ENCODE measurements at places on chromosomes 6 and 20.

DNA sequence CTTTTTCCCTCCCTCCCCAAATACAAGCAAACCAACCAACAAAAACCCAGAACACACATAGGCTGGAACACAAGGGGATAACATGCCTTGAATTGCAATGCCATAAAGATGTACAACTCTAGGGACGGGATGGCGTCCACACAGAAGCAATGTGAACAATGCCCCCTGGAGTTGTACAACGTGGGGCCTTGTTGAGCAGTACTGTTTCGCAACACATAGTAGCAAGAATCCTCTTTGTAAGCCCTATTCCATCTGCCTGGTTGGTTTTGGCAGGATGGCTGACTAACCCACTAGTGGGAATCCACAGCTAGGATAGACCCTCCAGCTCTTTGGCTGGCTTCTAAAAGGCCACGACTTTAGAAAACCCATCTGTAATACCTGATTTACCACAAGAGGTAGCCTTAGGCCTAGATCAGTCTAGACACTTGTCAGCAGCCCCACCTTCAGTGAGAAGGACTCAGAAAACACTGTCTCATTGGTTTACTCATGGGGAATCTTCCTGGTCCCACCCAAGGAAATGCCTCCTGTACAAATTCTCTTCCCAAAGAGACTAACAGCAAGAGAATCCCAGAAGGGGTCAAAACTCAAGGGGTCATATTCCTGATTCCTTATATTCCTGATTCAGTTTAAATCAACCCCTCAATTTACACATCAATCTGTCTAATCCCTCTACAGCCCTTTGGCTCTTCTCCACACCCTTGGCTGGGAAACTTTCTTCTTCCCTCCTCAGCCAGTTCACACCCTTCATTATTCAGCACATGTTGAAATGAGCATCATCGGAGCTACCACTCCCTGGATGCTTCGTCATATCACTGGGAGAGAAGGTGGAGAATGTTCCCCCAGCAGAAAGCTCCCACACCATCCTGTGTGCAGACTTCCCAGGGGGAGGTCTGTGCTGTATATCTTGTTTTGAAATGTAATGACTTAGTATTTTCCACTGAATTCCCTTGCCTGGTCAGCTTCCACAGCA, 622.4 kb upstream of the FLRT3 start:
- no peak for DNase-seq

- peak; percentile 57 for DNase-seq
These were observed 118.0 kb downstream of the HFE start for GRCh38 chr6:26205161-26205624.

DNA sequence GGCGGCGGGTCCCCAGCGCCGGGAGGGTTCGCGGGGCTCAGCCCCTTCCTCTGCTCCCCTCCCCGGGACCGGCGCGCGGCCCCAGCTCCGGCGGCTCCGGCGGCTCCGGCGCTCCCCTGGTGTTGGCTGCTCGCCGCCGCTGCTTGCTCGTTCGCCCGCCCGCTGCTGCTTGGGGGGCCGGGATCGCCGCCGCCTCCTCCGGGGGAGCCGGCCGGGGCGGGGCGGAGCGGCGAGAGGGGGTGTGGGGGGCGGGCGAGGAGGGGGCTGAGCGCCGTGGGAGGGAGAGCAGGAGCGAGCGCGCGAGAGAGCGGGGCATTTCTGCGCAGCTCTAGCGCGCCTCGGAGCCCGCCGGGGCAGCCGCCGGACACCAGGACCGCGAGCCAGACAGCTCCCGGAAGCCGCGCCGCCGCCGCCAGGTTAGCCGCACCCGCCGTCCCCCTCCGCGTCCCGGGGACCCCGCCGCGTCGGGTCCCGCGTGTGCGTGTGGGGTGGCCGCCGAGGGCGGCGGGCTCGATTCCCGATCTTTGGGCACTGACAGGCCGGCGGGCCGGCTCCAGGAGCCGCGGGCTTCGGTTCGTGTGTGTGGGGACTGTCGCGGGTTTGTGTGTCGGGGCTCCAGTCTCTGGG, 62.0 kb upstream of the EPB41L1 start:
- no peak for DNase-seq

DNA sequence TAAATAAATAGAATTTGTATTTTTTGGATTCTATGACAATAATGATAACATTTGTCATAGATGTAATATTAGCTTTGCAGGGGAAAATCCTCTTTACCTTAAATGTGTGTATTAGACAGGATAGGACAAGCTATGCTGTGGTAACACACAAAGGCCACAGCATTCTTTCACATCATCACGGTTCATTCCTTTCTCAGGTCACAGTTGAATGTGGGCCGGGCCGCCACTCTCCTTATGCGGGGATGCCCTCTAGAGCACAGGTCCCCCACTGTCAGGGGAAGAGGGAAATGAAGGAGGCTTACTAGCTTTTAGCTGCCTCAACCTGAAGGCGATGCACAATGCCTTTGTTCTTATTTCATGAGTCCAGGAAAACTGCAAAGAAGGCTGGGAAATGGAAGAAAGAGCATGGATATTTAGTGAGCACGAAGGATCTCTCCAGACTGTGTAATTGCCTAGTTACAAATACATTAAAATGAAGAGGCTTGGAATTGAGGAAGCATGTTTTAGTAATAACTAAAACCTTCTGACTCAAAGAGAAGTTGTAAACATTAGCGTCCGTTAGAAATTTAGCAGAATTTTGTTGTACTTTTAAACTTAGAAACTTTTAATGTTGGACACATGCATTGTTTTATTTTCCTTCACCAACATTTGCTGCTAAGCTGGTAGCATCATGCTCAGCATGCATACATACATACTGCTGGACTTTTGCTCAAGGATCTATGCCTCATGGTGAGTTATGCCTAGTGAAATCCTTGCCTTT, 248.9 kb upstream of the FOXQ1 start:
- DNase-seq = no peak

- DNase-seq = no peak
These were observed 1100.6 kb upstream of the CITED2 start for GRCh38 chr6:140475086-140475485.

DNA sequence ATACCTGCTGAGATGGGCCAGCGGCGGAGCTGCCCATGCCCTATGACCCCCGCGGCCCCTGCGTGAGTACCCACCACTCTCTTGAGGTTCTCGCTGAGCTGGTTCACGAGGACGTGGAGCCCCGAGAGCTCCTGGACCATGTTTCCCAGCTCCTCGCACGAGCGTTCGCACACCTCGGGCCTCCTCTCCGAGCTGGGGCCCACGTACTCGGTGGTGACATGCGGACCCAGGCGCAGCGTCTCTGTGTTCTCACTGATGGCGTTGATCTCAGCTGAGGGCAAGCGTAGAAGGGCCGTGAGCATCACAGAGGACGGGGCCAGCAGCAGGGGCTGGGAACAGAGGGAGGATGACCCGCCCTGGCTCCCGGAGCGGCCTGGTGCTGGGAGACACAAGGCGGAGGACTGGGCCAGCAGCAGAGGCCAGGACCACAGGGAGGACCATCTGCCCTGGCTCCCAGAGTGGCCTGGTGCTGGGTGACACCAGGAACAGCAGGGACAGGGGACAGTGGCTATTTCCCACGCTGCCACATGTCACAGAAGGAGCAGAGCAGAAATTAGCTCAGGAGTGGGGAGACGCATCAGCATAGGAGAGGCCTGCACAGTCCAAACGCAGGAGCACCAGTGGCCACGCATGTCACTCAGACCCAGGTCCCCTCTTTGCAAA, 11.8 kb downstream of the THBS2 start:
- DNase-seq = no peak

DNA sequence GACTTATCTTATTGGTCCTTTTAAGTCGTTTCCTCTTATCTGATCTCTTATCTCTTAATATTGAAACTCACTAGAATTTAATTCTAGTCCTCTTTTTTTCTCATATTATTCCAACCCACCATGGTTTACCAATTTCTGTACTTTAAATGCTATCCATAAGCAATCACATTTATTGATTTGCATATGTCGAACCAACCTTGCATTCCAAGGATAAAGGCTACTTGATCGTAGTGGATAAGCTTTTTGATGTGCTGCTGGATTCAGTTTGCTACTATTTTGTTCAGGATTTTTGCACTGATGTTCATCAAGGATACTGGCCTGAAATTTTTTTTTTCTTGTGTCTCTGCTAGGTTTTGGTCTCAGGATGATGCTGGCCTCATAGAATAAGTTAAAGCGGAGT, 7.7 kb downstream of the DEFB125 start:
- no peak for DNase-seq

DNA sequence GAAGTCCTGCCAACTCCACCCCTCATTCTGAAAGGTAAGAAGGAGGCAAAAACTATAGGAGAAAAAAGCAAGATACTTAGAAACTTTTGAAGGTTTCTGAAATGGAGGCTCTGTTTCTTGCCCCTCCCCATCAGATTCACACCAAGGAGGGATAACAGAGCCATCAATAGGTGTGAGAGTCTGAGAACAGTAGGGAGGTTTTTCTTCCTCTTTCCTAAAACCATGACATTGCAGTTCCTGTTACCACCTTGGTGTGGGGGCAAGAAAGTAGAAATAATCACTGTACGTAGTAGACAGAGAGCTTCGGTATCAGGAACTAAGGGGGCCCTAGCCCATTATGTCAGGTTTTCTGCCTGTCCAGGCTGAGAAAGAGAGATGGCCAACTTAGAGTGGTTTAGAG, 333.3 kb upstream of the SYNCRIP start:
- no peak for DNase-seq

- no peak for DNase-seq
These were observed 42.8 kb upstream of the DYNLRB1 start for GRCh38 chr20:34473262-34473883.

DNA sequence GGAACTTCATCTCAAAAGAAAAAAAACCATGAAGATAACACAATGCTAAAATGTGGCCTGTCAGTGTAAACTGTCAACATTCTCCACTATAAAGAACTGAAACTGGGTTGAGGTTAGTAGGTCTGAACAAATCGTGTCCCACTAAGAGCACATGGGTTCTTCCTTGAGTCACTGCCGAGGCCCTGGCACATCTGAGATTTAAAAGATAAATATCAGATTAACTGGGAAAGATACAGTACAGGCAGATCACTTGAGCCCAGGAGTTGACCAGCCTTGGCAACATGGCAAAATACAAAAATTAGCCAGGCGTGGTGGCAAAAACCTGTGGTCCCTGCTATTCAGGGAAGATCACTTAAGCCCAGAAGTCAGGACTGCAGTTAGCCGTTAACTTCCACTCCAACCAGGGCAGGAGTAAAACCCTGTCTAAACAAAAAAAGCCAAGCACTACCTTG, 5.6 kb downstream of the EEF1A1 start:
- DNase-seq = no peak

DNA sequence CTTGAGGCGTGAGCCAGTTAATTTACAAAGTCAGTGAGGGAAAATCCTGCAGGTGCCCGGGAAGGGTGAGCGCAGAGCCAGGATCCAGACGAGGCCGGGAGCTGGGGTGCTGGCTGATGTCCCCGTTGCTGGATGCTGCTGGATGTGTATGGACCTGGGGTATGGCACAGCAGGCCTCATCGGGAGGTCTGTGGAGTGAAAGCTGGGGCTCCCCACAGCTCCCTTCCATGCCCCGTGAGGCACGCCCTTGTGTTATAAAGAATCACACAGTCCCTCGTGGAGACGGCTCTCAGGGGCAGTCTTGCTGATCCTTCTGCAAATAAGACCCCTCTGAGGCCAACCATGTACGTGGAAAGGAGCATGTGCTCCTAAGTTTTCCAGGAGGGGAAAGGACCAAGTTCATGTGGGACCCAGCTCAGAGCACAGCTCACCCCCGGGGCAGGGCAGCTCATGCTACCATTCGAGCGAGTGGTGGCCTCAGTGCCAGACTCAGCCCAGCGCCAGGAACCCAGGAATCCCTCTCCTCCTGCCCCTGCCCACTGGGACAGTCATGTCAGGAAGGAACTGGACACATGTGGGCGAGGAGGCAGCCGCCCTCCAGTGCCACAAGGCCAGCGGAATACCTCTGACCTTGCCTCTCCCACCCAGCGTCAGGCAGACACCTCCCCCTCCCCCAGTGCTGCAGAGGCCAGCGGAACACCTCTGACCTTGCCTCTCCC, 97.5 kb downstream of the CDH4 start:
- no peak for DNase-seq

DNA sequence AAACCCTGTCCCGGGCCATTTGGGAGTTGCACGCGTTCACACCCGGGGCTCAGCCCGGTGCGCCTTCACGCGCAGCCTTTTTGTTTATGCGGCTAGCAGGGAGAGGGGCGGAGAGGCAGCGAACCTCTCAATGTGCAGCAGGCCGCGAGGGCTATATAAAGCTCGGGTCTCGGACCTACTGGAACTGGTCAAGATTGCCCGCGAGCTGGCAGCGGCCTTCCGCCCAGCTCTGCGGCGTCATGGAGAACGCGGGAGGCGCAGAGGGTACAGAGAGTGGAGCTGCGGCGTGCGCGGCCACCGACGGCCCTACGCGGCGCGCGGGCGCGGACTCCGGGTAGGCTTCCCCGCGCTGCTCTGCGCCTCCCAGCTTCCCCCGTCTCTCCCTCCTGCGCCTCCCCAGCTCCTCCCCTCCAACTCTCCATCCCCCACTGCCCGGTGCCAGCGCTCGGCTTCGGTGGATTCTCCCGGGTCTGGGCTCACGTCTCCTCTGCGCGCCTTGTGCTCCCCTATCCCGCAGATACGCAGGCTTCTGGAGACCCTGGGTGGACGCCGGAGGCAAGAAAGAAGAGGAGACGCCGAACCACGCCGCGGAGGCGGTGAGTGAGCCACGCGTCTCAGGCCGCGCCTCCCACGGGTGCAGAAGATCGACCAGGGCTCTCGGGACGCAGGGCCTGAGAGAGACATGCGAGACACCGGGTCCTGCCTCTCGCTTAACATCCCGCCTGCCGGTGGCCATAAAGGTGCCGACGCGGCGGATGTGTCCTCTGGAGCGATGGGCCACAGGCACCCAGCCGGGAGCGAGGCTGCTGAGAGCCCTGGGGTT, at the start of gene RIPPLY2:
TSS of gene RIPPLY2 (plus strand) at position 183 of the 823 bp plus-strand sequence. CDS start at position 240, 57 bp downstream.
- DNase-seq = no peak

GRCh38 chr20:23165307-23165750, 79.2 kb upstream of the CD93 start:
- DNase-seq = no peak

GRCh38 chr20:14561741-14562221, 224.4 kb upstream of the FLRT3 start:
- DNase-seq = no peak

- no peak for DNase-seq
These were observed 21.5 kb downstream of the CST5 start for GRCh38 chr20:23857962-23858595.

GRCh38 chr6:1629316-1629715, 19.6 kb downstream of the FOXC1 start:
- no peak for DNase-seq

DNA sequence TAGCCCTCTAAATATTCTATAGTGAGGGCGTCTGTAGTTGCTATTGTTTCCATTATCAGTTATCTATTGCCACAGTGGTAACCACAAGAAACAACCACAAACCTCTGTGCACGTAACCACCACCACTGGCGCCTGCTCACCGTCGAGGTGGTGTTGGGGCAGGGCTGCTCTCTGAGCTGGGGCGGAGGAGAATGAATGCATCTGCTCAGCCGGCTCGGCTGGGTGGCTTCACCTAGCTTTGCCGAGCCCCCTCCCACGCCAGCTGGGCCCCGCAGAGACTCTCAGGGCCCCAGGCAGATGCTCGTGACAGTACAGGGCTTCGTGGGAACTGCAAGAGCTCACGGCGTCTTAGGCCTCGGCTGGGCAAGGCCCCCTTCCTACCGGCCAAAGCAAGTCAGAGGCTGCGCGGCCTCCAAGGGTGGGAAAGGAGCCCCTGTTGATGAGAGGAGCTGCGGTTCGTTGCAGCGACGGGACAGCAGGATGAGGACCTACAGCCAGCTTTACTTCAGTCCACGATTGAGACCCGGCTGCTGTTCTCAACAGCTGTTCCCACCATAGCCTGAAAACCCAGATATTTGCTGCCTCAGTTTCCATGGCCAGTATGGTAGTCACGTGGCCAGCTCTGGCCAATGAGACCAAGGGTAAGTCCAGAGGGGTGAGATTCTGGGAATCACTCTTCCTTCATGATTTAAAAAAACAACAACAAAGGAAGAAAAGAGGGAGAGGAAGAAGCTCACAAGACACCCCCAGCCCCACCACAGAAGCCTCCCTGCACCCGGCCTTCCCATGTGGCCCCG, 120.2 kb upstream of the AFDN start:
- no peak for DNase-seq
